Renal cortical epithelial cell (primary cell): ENCODE measurements at places on chromosomes 7 and 10. TPM values are rescaled to one million over a fixed set of nuclear protein-coding genes. Genes with fewer than 3 reads are reported as not detected.

DNA sequence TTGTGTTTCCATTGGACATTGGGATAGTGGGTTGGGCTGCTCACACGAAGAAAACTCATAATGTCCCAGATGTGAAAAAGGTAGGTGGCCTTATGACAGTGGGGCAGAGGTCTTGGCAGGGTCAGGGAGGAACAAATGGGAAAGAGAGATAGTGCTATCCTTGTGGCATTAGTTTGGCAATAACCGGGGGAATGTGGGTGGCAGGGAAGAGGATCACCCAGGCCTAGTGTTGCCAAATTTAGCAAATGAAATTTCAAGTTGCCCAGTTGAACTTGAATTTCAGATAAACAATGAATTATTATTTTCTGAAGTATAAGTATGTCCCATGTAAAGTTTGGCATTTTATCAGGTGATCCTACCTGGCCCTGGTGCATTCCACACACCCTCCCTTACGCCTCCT is 789 bp downstream of the PDE6C start:
- no peak for DNase-seq

The SEMA3C gene
- total RNA-seq, result 173 and 349 TPM in 2 replicates

DNA sequence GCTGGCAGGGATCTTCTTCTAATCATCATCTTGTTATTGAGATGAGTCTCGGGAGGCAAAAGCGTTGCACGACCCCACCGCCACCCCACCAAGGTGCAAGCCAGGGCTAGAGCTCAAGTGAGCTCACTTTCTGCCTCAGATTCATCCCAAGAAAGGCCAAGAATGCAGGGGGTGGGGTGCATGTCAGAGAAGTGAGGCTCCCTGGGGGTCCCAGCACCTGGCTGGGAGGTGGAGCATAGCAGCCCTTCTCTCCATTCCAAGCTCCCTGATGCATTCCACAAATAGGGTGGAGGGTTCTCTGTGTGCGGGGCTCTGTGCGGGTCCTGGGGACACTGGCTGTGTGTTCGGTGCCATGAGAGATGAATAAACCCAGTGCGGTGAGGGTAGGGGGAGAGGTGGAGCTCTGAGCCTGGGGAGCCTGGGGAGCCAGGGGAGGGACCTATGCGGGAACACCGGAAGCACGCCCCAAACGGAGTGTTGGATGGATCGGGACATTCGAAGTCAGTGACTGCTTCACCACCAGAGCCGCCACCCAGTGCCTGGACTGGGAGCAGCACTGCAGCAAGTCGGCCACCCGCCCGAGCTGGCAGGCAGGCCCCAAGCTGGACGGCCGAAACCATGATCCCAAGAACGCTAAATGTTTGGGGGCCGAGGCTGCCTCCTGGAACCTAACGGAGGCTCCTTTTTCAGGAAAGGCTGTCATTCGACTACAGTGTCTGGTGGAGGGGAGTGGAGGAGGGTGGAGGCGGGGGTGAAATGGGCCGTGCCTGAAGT is 17.9 kb upstream of the HMX3 start:
- no peak for DNase-seq

GRCh38 chr10:6050801-6051445 is 11.2 kb downstream of the IL2RA start:
- DNase-seq, result peak; percentile 51

The FFAR4 gene
- total RNA-seq, result not detected in 2 replicates

The SORBS1 gene
- 4.3 and 9.8 TPM in 2 replicates for total RNA-seq

DNA sequence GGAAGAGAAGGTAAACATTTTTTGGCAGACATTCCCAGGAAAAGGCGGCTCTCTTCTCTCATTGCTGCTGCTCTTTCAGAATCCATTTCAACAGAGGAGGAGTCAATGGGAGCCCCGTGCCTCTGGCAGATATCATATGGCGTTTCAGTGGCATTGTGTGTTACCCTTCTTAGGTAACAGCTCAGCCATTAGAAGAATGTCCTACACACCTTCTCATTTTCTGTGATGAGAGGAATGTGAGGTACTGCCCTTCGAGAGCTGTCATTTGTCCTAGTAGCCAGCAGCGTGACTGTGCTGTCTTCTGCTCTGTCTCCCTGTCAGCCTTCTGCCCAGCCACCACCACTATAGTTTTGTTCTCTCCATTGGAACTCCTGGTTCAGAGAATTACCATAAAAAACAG is 102.4 kb downstream of the EGFR start:
- DNase-seq, result no peak

The STEAP4 gene
- total RNA-seq, result 0.30 and 2.1 TPM in 2 replicates

DNA sequence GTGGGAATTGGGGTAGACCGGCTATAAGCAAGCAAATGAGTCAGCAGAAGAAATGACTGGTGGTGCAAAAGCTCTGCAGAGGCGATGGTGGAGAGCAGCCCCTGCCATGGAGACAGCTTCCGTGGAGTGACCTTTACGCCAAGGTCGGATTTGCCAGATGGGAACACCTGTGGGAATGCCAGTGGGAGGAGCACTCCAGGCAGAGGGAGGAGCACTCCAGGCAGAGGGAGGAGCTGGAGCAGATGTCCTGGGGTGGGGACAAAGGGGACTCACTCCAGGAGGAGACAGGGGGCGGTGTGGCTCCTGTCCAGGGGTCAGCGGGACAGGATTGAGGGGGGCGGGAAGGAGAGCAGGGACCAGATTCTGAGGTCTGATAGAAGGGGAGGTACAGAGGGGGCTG is 258.8 kb upstream of the CTBP2 start:
- DNase-seq, result no peak

GRCh38 chr10:43976292-43976691 is 327.6 kb upstream of the ZNF32 start:
- DNase-seq, result no peak

GRCh38 chr7:115613836-115614235 is 416.7 kb downstream of the TFEC start:
- DNase-seq, result peak; percentile 15

GRCh38 chr10:8581521-8582225 is 527.2 kb downstream of the GATA3 start:
- peak; percentile 68 for DNase-seq

GRCh38 chr10:96705134-96705533 is 15.2 kb downstream of the PIK3AP1 start:
- DNase-seq, result no peak

- DNase-seq, result peak; percentile 94
These were observed at the start of gene ANKRD26 for GRCh38 chr10:27099916-27100812. ANKRD26 (minus strand) TSS chr10:27100494; CDS start chr10:27100326, 168 bp downstream.

- DNase-seq, result no peak
These were observed 369.2 kb downstream of the GFRA1 start for GRCh38 chr10:115903845-115904244.

The LEP gene
- total RNA-seq, result not detected in 2 replicates

DNA sequence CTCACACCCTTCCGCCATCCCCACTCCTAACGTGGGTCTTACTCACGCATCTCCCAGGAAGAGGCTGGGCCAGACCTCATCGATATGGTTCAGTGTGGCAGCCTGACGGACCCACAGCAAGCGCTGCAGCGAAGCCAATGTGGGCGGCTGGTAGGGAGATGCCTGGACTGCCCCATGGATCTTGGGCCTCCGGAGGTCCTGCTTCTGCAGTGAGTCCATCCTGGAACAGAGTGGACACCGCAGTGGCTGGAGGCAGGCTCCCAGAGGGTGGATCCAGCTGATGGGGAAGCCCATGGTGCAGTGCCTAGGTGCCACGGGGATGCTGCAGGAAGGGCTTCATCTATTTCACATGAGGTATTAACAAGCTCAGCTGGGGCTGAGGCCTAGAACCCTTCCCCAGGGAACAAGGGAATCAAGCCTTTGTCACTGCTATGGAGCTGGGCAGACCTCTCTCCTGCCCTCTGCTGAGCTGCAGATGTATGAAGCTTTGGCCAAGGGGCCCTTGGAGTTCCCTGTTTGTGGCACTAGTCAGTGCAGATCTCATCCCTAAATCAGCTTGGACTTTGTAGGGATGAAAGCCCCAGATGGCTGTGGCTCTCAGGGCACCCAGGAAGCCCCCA is 13.7 kb upstream of the SAMD8 start:
- no peak for DNase-seq

GRCh38 chr10:44972874-44973306 is 5.7 kb downstream of the DEPP1 start:
- DNase-seq, result no peak

DNA sequence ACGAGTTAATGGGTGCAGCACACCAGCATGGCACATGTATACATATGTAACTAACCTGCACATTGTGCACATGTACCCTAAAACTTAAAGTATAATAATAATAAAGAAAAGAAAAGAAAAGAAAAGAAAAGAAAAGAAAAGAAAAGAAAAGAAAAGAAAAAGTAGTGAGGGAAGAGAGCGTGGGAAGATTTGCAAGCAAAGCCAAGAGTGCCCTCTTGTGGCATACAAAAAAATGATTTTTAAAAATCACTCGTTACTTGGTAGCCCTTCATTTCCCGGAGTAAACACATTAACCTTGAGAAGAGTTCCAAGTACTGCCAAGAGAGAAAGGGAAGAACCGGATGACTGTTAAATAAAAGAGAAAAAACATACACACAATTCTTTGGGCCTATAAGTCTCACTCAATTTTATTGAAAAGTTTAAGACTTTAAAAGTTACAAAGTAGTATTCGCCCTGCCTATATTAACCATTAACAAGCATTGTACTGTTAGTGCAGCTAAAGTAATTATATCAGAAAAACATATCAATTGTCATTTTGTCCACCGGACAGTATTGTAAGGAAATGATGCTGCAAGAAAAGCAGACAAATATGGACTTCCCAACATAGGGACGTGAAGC is 6.2 kb upstream of the CH25H start:
- peak; percentile 70 for DNase-seq

DNA sequence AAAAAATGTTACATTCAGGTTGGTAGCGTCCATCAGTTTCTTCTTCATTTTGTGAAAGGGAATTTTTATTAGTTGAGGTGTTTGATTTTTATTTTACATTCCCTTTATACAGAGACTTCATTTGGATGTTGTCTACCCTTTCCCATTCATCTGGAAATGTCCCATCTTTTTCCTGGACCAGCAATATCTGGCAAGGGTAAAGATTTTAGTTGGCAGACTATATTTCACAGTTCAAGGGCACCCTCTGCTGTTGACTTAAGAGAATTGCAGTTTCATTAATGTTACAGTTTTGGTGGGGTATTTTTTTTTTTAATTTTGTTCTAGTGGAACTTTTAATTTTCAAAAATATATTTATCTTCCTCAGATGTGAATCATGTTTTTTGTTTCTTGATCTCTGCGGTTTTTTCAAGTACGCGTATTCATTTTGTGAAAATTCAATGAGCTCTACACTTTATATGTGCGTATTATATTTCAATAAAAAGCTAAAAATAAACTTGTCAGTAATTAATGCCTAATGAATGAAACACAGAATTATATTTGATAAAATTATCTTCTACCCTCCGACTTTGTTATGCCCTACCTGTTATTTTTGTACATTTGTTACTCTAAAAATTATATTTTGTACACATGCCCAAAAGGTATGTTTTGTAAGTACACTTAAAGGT is 97.9 kb upstream of the KLF14 start:
- peak; percentile 41 for DNase-seq

DNA sequence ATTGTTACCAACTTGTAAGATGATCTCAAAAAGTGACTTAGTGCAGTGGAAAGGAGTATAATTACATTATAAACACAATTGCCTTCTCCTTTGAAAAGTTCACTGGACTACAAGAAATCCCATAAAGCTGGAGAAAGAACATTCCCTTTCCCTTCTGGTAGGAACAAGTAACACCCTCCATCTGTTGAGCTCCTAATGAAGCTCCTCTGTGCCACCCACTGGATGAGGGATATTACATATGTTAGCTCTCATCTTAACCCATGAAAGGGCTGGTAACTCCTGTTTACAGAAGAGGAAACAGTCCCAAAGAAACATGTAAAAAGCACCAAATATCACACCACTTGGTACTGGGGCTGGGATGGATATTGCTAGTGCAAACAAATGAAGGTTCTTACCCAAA is 8.1 kb downstream of the PGAM1 start:
- DNase-seq, result no peak

The SEMA3A gene
- 7.1 and 16.0 TPM in 2 replicates for total RNA-seq

DNA sequence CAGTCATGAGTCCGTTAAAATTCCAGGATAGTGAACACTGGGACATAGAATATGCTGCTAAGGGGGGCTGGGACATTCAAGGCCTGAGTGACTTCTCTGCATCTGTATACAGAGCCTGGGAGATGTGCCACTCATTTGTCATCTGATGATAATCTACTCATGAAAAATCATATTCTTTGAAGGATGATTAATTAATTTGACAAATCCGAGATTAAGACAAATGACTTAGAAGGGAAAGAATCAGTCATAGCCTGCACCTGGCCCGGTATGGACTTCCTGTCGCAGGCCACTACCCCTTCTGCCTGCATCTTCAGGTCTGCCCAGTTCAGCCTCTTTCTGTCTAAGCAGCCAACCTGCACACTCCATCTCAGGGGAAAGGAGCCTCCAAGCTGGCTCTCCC is 18.8 kb upstream of the FAM170B start:
- DNase-seq, result no peak

DNA sequence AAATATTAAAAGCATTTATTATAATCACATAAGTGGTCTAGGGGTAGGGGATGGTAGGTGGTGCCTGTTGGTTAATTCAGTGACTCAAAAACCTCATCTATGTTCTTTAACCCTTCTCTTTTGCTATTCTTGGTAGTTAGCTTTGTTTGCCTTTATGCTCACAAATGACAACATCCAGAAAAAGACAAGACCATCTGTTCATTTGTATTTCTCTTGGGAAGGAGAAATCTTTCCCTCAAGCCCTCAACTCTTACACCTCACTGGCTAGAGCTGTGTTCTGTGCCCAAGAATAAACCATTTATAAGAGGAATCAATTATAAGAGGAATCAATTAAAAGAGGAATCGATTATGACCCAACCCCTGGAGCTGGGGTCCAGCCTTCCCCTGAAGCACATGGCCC is 10.8 kb upstream of the IFRD1 start:
- no peak for DNase-seq

DNA sequence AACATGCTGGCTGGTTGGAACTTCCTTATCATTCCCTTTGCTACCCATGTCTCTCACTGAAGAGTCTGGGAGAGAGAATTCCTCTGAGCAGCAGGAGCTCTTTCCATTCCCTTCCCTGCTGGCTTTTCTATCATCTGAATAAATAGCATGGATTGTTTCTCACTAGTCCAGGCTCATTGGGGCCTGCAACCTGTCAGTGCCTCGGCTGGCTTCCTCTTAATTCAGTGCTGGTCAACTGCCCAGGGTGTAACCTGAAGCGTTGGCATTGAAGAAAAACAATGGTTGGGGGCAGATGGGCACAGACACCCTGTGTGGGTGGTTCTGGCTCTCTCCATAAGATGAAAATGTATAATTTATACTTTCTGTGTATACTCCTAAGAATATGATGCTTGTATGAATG is 155.6 kb downstream of the ANLN start:
- DNase-seq, result no peak

DNA sequence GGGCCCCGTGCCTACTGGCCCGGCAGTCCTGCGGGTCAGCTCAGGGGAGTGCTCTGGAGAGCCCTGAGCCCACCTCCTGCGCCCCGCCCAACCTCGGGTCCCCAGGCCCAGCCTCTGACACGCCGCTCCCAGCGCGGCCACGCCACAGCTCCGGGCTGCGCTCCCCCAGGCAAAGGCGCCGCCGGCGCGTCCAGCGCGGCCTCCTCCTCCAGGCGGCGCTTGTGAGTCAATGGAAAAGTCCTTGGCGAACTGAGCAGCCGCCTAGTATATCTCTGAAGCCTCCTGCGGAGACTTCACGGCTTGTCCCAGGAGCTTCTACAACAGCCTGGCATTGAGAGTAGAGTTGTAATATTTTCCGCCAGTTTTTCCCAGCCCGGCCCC is 29.5 kb upstream of the BMS1 start:
- peak; percentile 43 for DNase-seq

The LRRD1 gene
- 0.05 TPM in 1 of 2 replicates, not detected in the other for total RNA-seq

The BLNK gene
- total RNA-seq, result 0.35 and 2.8 TPM in 2 replicates

- no peak for DNase-seq
These were observed 345.1 kb downstream of the GLRX3 start for GRCh38 chr10:130481076-130481930.

- no peak for DNase-seq
These were observed 62.9 kb downstream of the AKR1B1 start for GRCh38 chr7:134396031-134396430.
